ENCODE measurements at places on chromosomes 13 and 19.

GRCh38 chr19:16247353-16248182 lies 49.9 kb downstream of the AP1M1 start:
- peak; percentile 73 for DNase-seq

DNA sequence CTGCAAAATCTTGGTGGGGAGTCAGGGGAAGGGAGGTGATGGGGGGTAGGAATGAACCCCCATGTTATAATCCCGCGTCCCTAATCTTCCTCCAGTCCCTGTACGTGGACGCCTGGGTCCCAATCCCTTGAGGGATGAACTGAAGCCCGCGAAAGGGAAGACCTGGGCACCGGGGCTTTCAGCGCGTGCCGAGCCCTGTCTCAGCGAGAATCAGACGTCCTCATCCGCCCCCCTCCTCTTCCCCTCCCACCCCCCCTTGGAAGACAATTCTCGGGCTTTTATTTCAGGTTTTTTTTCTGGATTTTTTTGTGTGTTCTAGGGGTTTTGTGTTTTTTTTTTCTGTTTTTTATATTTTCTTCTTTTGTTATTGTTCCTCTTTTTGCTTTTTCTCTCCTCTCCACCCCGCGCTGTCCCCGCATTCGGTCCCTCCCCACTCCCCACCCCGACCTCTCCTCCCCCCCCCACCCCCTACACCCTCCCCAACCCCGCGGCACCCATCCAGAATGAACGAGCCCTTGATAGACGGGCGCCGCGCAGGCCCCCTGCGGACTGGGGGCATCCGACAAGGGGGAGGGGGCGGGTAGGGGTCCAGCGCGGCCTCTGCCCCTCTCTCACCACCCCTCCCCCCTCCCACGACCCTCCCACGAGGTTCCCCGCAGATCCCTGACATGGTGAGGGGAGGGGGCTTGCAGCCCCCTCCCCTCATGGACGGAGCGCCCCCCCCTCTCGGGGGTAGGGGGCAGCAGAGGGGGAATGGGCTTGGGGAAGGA lies 10.3 kb downstream of the C19orf81 start:
- DNase-seq: no peak

GRCh38 chr13:61417086-61417570 lies 1.5 kb upstream of the PCDH20 start:
- DNase-seq: no peak

GRCh38 chr19:1407528-1408299 lies at the start of gene DAZAP1:
Gene DAZAP1, plus strand, starts transcription at chr19:1407586. Its CDS starts 188 bp downstream, at chr19:1407774.
- DNase-seq: peak; percentile 15

- peak; percentile 49 for DNase-seq
Measured at GRCh38 chr19:10510301-10510802, 6.9 kb downstream of the S1PR5 start.

DNA sequence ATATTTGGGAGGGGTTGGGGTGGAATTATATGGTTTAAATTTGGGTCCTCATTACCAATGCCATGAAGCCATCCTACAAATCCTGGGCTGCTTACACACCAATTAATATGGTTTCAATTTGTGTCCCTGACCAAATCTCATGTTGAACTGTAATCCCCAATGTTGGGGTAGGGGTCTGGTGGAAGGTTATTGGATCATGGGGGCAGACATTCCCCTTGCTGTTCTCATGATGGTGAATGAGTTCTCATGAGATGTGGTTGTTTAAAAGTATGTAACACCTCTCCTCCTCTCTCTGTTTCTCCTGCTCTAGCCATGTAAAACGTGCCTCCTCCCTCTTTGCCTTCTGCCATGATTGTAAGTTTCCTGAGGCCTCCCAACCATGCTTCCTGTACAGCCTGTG lies 46.6 kb upstream of the FAM124A start:
- DNase-seq: no peak

DNA sequence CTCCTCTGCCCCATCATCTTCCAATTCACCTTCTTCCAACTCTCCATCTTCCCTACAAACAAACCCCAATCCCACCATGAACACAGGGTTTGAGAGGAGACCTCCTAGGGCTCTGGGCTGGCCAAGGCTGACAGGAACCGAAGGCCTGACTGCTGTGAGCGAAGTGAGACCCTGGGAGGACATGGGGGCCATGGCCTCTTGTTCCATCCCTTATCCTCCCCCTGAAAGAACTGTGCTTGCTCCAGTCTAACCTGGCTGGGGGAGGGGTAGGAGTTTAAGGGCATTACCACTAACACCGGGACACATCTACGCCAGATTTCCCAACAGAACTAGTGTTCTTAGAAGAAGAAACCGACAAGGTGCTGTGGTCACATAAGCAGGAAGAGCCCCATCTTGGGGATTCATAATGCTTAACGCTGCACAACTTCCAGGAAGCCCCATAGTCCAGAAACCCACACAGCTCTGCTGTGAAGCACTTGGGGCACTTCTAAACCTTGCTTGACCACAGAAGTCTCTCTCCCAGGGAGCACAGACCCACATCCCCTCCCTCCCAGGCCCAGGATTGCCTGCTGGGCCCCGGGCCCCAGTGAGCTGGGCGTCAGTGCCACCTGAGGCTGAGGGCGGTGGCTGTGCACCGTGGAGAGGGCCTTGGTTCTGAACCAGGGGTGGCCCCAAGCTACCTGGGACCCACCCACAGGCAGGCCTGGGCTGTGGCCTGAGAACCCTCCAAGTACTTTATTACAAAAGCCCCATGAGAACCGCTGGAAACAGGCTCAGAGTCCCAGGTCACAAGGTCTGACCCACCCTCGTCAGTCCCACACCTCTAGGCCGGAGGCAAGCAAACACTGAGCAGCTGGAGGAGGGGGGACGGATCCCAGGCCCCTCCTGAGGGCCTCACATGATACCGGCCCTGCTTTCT lies 18.8 kb downstream of the ZC3H4 start:
- peak; percentile 26 for DNase-seq

GRCh38 chr13:113157206-113157928 lies 1.1 kb upstream of the PROZ start:
- DNase-seq: no peak

- no peak for DNase-seq
Measured at GRCh38 chr19:57037556-57037955, 82.2 kb upstream of the USP29 start.

- DNase-seq: no peak
Measured at GRCh38 chr19:5017235-5017634, 48.3 kb downstream of the KDM4B start.

GRCh38 chr19:35317464-35318043 lies 11.4 kb upstream of the CD22 start:
- no peak for DNase-seq

DNA sequence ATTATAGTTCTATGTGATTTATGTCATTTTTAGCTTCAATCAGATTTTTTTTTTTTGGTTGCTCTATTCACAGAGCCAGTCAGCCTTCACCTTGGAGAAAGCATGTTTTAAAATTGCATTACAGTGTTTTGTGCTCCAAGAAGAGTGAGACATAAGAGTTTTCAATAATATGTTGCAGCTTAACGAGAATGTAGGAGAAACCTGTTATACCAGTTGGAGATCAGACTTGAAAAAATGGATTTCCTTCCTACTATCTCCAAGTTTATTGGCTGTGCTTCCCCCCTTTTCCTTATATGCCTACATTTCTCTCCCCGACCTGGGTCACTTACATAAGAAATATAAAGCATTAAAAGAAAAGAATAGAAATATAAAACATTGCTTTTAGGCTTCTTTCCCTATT lies 123.9 kb upstream of the ARGLU1 start:
- DNase-seq: no peak

DNA sequence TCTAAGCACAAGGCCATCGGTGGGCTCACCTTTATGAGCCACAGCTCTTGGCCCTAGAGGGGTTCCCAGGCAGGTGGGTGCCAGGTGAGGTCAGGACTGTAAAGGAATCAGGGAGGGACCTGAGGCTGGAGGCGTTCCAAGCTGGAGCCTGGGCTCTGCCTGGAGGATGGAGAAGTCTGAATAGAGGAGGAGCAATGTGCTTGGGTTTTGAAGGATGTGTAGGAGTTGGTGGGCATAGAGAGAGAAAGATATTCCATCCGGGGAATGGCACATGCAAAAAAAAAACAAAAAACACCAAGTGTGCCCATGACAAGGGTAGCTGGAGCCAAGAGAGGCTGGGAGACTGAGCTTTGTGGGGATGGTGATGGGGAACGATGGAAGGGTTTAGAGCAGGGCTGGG lies 2.4 kb downstream of the GRIN3B start:
- no peak for DNase-seq

GRCh38 chr19:3556423-3556977 lies 886 bp downstream of the MFSD12 start:
- DNase-seq: no peak

Data from CD4-positive, alpha-beta T cell treated with Interleukin-4 for 4 hours (primary cell).